ENCODE measurements at places on chromosomes 7 and 10. TPM values are rescaled to one million over a fixed set of nuclear protein-coding genes. Genes with fewer than 3 reads are reported as not detected.

DNA sequence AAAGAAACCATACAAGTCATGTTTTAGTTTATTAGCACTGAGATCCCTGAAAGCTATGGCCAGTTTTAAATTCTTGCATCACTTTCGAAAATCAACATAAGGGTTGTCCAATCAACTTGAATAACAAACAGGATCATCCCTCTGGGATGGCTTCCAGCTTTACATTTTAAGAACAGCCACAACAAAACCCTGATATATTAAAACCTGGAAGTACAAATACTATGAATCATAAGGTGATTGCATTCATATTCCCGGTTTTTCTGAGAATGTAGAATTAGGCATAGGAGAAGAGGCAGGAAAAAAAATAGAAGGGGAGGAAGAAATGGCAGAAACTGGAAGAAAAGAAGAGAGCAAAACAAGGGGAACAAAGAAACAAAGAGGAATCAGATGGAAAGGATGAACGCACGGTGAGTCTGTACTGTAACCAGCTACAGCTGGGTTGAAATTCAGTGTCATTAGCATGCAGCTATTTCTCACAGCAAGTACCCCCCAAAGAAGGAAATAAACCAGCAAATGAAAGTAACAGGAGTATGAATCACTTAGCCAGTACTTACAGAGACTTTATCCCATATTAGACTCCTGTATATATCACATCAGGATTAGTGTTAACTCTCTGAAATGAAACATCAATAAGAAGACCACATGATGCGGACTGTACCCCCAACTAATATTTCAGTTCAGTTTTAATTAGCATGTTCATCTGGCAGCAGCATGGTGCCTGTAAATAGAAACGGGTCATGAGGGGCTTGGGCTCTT lies 301.3 kb downstream of the RNLS start:
- H3K4me1 ChIP-seq: peaks cover 4% of the 10 kb centered on the region
- DNase-seq: no peak
- H3K36me3 ChIP-seq: no peaks in the 10 kb centered on the region
- H3K4me3 ChIP-seq: no peak overlapping the region
- H3K27ac ChIP-seq: no peak overlapping the region
- no peaks in the 10 kb centered on the region for H3K27me3 ChIP-seq

GRCh38 chr7:43072530-43072929 lies 39.9 kb upstream of the HECW1 start:
- no peak for DNase-seq
- no peak overlapping the region for H3K27ac ChIP-seq
- H3K4me3 ChIP-seq: no peak overlapping the region
- H3K27me3 ChIP-seq: no peaks in the 10 kb centered on the region
- no peaks in the 10 kb centered on the region for H3K36me3 ChIP-seq
- no peaks in the 10 kb centered on the region for H3K4me1 ChIP-seq

DNA sequence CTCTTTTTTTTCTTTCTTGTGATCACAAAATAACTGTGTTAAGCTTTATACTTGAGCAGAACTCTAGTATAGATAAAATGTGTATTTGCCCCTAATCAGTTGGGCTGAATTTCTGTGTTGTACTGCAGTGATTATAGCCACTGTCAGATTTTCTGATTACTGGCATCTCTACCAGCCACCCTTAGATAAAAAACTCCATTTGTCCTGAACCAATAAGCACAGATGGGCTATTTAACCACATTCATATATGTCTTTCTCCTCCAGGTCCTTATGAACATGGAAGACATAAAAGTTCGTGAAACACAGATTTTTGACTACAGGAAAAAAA lies 38.3 kb downstream of the CFAP58 start:
- no peaks in the 10 kb centered on the region for H3K4me1 ChIP-seq
- no peak for DNase-seq
- no peak overlapping the region for H3K27ac ChIP-seq
- peaks cover 5% of the 10 kb centered on the region for H3K36me3 ChIP-seq

DNA sequence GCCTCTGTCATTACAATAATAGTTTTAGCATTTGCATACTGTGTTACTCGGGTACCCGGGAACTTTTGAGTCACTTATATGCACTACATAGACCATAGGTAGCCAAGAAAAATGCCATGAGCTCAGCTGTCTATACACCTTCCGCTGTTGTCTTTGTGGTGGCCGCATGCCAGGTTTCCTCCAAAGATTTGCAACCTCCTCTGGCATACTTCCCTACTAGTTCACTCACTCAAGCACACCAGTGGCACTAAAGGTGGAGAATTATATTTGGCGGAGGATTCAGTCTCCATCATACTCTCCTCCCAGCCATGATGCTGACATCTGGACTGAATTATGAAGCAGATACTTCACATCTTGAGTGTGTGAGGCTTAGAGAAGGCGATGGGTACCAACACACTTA lies 35.6 kb upstream of the GRB10 start:
- H3K27ac ChIP-seq: no peak overlapping the region
- no peaks in the 10 kb centered on the region for H3K27me3 ChIP-seq
- H3K36me3 ChIP-seq: no peaks in the 10 kb centered on the region
- no peaks in the 10 kb centered on the region for H3K4me1 ChIP-seq

- no peak overlapping the region for H3K27ac ChIP-seq
- no peaks in the 10 kb centered on the region for H3K4me1 ChIP-seq
- peaks cover 6% of the 10 kb centered on the region for H3K27me3 ChIP-seq
- no peak overlapping the region for H3K4me3 ChIP-seq
Measured at GRCh38 chr7:155917836-155918430, 105.7 kb upstream of the SHH start.

DNA sequence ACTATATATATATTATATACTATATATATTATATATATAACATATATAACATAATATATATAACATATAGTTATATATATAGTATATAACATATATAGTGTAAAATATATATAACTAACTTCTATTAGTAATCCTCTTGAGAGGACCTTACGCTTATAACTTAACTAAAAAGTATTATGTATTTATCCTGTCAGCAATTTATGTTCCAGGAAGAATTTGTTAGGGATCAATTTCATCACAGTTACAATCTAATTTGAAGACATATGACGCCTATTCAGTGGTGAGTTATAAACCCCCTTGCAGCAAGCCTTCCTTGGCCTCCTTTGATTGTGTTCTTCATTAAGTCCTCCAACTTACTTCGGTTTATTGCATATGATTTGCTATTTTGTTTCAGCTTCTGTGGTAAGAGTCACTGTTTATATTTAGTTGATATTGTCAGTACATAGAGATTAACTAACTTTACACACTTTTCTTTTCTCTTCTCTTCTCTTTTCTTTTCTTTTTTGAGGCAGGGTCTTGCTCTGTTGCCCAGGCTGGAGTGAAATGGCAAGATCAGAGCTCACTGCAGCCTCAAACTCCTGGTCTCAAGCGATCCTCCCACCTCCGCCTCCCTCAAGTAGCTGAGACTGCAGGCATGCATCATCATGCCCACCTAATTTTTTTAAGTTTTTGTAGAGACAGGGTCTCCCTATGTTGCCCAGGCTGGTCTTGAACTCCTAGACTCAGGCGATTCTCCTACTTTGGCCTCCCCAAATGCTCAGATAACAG lies 59.7 kb downstream of the ANKRD61 start:
- no peak overlapping the region for H3K27ac ChIP-seq
- no peaks in the 10 kb centered on the region for H3K4me1 ChIP-seq
- no peak overlapping the region for H3K4me3 ChIP-seq
- no peaks in the 10 kb centered on the region for H3K27me3 ChIP-seq
- H3K36me3 ChIP-seq: no peaks in the 10 kb centered on the region

DNA sequence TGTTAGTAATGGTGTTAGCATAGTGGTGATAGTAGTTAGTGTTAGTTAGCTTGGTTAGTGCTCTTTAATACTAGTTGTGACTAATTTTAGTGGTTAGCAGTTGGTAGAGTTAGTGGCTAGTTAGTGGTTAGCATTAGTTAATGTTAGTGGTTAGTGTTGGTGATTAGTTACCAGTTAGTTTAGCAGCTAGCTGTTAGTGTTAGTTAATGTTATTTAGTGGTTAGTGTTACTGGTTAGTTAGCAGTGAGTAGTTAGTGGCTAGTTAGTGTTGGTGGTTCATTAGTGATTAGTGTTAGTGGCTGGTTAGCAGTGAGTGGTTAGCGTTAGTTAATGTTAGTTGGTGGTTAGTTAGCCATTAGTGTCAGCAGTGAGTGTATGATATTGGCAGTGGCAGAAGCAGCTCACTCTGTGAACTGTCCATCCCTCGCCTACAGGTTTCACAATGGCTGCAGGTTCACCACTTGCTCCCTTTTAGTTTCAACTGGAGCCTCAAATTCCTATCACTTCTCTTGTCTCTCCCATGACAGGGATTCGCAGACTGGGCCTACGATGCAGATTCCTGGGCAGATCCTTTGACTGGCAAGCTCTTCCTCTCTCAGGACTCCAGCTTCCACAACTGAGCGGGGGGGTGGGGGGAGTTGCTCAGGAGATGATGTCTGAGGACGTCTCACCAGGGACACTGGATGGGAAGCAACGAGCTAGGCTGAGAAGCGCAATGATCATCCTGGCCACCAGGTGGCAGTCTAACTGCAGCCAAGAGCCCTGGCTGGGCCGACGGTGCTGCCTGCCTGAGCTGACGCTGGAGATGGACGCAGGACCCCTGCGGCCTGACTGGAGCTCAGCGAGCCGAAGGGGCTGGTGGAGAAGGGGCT lies 19.5 kb downstream of the GHRHR start:
- H3K27ac ChIP-seq: no peak overlapping the region
- no peak overlapping the region for H3K4me3 ChIP-seq
- peaks cover 4% of the 10 kb centered on the region for H3K27me3 ChIP-seq
- no peaks in the 10 kb centered on the region for H3K4me1 ChIP-seq
- no peaks in the 10 kb centered on the region for H3K36me3 ChIP-seq

- H3K4me3 ChIP-seq: no peak overlapping the region
- H3K4me1 ChIP-seq: peaks cover 24% of the 10 kb centered on the region
- no peaks in the 10 kb centered on the region for H3K27me3 ChIP-seq
- no peaks in the 10 kb centered on the region for H3K36me3 ChIP-seq
Measured at GRCh38 chr10:122468307-122468925, 7.1 kb downstream of the HTRA1 start.

DNA sequence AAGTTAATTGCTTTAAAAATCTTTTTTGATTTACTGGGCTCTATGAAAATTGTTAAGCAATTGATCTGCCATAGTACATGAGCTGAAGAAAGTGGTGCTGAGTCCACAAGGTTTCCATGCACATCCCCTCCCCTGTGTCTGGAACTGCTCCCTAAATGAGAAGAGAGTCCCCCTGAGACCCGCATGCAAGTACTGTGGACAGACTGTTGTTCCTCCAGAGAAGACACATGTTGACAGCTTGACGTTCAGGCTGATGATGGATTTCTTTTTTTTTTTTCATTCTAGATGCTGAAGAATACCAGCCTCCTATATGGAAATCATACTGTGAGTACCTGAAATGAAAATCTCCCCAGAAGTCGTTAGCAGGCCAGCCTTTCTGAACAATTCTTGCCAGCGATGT lies 159.8 kb downstream of the CHN2 start:
- H3K36me3 ChIP-seq: no peaks in the 10 kb centered on the region
- H3K27me3 ChIP-seq: no peaks in the 10 kb centered on the region
- H3K4me1 ChIP-seq: no peaks in the 10 kb centered on the region
- no peak overlapping the region for H3K27ac ChIP-seq
- no peak for DNase-seq

Gene COL1A2
- 85.0 TPM for total RNA-seq

Gene CYP2W1
- total RNA-seq: not detected

Gene OR2A12
- not detected for total RNA-seq
